GDM1 (cell line): ENCODE measurements at places on chromosomes 3 and 15.
A peak's percentile ranks its signal among the peaks of the same experiment; 100 is the strongest.

DNA sequence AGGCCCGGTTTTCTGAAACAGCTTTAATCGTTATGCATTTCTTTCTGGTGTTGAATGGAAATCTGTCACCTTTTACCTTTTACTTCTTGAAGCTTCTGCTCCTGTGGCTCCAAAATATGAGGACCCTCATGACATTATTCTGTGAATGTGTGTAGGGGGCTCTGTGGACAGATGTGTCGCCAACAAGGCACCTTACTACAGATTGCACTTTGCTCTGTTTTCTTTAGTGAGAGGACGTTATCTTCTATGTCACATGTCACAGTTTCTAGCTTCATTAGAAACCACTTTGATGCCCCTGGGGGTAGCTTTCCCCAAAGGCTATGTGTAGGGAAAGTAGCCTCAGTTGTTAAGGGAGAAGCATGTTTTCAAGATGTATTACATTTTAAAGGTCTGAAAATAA lies 195.6 kb downstream of the ZNF621 start:
- no peak for DNase-seq

- DNase-seq: peak; percentile 34
These were observed 144.0 kb upstream of the SMAD3 start for GRCh38 chr15:66921319-66921915.

GRCh38 chr3:46508850-46509591 lies 11.2 kb downstream of the RTP3 start:
- no peak for DNase-seq

DNA sequence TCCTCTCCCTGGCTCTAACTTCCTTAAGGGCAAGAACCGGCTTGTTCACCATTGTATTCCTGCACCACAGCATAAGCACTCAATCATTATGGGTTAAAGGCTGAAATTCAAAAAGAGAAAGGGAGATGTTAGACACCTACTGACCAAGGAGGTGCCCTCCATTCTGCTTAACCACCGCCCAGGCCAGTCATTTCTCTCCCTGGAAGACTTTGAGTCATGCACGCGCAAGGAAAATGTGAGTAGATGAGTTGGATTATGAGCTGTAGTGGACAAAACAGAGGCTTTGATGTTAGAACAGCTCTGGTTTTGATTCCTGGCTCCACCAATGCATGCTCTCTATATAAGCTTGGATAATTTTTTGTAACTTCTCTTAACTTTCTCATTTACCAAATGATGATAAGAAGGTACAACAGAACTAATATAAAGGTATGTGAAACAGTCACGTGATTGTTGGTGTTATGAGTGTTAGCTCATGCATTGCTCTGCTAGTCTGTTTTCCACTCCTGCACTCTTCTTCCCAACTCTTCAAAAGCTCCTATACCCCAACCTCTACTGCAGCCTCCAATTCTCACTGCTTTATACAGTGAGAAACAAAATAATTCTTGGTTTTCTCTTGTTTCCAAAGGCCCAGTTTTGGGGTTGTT lies 148.4 kb upstream of the ATP11B start:
- no peak for DNase-seq

DNA sequence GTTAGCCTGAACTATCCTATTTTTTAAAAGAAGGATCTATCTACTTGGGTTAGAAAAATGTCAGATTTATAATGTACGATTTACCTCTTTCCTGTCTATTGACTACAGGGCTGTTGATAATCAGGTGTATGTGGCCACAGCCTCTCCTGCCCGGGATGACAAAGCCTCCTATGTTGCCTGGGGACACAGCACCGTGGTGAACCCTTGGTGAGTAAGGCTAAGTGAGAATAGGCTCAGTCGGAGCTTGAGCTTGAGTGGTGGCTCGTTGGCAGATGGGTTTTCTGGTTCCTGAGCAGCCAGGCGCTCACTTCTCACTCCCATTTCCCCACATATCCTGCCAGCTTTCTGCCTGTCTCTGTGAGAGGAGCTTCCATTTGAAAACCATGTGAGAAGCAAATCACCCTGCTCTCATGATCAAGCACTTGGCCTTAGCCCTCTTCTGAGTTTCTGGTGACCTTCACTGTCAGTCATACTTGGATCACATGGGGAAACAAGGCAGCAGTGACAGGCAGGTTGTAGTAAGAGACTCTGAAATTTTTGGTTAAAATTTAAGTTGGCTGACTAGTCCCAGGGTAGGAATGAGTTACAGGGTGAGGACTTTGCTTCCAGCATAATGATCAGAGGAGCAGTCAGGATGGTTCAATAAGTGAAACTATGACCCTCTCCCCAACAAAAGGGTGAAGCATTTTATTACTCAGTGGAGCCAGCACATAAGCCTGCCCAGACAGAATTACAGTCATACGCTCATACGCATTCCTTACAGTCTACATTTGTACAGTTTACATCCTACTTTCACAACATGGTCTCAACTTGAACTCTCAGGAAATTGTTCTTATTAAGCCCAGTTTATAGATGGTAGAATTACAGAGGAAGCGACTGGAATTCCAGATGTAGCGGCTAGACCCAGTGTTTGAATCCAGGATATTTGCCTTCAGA lies 18.0 kb downstream of the NIT2 start:
- no peak for DNase-seq

DNA sequence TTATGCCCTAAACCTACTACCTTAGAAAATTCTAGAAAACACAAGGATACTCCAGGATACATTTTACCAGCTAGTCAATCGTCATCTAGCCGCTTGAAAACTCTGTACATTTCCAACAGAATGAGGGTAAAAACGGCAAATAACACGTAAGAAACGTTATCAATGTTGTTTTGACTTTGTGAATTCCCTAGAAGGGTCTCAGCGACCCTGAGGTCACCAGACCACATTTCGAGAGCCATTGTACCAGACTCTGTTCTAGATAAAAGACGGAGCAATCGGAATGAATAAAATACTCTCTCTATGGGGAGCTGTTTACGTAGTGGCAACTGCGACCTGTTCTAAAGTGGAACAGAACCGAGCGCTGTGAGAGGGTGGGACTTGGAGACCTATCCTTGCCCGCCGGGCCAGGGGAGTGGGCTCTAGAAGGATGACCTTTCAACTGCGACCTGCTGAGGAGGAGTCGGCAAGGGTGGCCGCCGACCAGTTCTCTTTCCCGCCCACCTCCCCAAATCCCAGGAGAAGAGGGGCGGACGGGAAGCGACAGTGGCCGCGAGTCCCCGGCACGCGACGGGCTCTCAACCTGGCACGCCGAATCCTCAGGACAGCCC lies 778 bp upstream of the AP4E1 start:
- DNase-seq: peak; percentile 46

GRCh38 chr15:96058103-96058851 lies 272.2 kb upstream of the NR2F2 start:
- DNase-seq: no peak
